ENCODE measurements at places on chromosomes 2 and 18. TPM values are rescaled to one million over a fixed set of nuclear protein-coding genes. Genes with fewer than 3 reads are reported as not detected.

The PLGLB1 gene
- 8.3 TPM for total RNA-seq

GRCh38 chr2:9146646-9147045, 60.0 kb upstream of the ASAP2 start:
- no peak for DNase-seq
- no peaks in the 10 kb centered on the region for H3K4me1 ChIP-seq
- H3K27ac ChIP-seq: no peak overlapping the region
- no peaks in the 10 kb centered on the region for H3K27me3 ChIP-seq

DNA sequence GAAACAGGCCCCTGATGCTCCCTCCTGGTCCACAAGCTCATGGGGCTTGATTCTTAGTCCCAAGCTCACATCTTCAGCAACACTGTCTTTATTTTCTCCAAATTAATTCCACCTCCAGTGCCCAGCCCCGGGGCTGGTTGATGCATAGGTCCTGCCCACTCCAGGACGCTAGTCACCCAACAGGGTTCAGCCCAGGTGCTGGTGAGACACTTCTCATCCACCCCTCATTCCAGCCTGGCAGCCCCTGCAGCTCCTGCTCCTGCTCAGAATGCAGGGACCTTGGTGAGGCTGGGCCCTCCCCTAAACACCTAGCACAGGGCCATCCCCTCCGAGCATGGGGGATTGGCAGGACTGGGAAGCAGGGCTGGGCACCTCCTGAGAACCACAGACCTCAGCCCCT, 25.7 kb downstream of the STEAP3 start:
- H3K36me3 ChIP-seq: no peaks in the 10 kb centered on the region
- H3K27ac ChIP-seq: no peak overlapping the region
- H3K27me3 ChIP-seq: no peaks in the 10 kb centered on the region
- H3K4me1 ChIP-seq: no peaks in the 10 kb centered on the region

The ZRANB3 gene
- 14.9 TPM for total RNA-seq

- no peak for DNase-seq
- no peak overlapping the region for H3K27ac ChIP-seq
- no peaks in the 10 kb centered on the region for H3K4me1 ChIP-seq
- H3K4me3 ChIP-seq: no peak overlapping the region
These were observed 205.6 kb downstream of the TMEM182 start for GRCh38 chr2:102967451-102967850.

The SMYD1 gene
- total RNA-seq: not detected

- no peaks in the 10 kb centered on the region for H3K36me3 ChIP-seq
- no peaks in the 10 kb centered on the region for H3K4me1 ChIP-seq
- no peak overlapping the region for H3K4me3 ChIP-seq
- H3K27me3 ChIP-seq: no peaks in the 10 kb centered on the region
- no peak overlapping the region for H3K27ac ChIP-seq
These were observed 30.6 kb downstream of the ORC4 start for GRCh38 chr2:147989809-147990403.

The GPC1 gene
- total RNA-seq: 23.2 TPM

GRCh38 chr2:120550893-120551446, 184.7 kb upstream of the GLI2 start:
- H3K4me3 ChIP-seq: no peak overlapping the region
- peaks cover 8% of the 10 kb centered on the region for H3K4me1 ChIP-seq
- H3K27me3 ChIP-seq: no peaks in the 10 kb centered on the region

DNA sequence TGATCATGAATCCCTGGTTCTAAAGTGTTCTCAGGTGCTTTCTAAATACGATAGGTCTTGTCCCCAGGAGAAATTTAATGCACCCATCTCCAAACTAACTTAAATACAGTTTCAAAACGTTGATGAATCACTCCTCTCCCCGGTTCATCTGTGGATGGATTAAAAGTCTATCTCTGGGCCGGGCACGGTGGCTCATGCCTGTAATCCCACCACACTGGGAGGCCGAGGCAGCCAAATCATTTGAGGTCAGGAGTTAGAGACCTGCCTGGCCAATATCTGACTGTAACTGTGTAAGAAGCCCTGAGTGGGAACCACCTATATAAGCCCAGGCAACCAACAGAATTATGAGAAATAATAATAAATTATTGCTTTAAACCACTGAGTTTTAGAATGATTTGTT, 78.7 kb downstream of the LONRF2 start:
- peaks cover 3% of the 10 kb centered on the region for H3K4me1 ChIP-seq
- no peak for DNase-seq
- no peaks in the 10 kb centered on the region for H3K36me3 ChIP-seq

The PAIP2B gene
- 9.1 TPM for total RNA-seq

DNA sequence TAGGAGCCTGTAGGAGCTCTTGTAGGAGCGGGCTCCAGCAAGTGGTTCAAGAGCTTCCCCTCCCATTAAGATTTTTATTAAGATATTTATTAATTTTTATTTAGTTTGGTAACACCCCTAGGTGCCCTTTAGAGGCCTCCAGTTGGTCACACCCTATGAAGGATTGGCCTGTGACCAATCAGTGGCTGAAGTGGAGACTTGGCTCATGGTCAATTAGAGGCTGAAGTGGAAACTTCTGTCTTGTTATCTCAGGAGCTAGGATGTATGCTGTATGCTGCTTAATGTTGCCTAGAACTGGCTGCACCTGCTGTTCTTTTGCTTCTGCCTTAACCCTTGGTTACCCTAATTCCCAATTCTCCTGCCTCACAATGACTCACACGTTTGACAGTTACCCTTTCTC, 48.7 kb downstream of the DHRS9 start:
- H3K27ac ChIP-seq: no peak overlapping the region
- H3K4me1 ChIP-seq: no peaks in the 10 kb centered on the region
- no peak overlapping the region for H3K4me3 ChIP-seq
- no peaks in the 10 kb centered on the region for H3K36me3 ChIP-seq
- DNase-seq: no peak

GRCh38 chr18:33716061-33716683, 138.2 kb downstream of the ASXL3 start:
- H3K4me1 ChIP-seq: no peaks in the 10 kb centered on the region
- no peak for DNase-seq
- H3K4me3 ChIP-seq: no peak overlapping the region
- H3K27me3 ChIP-seq: no peaks in the 10 kb centered on the region
- H3K36me3 ChIP-seq: no peaks in the 10 kb centered on the region

DNA sequence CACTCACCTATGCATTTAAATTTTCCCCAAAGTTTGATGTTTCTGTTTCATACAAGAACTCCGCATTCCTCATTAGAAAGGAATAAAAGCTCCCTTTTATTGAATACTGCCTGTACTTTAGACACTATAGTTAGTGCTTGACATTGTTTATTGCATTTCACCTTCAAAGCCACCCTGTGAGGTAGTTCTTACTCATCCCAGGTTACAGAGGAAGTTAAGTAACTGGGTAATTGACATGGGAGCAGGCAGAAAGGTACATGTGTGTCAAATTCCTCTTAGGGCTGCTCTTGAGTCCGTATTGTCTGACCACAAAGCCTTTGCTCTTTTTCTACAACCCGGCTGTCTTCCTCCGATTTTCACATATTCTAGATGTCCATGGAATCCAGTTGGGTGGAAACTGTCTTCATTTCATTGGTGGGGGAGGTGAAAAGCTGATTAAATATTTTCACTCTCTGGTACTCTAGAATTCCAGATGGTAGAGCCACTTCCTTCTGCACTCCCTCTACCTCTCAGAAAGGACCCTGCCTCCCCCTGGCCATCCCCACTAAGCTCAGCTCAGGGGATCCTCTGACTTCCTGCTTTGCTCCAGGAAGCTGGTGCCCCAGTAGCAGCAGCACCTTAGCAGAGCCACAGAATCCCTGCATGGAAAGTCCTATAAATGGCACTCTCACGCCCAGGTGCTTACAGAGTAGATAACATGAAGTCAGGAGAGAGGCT, 319.2 kb downstream of the LRATD1 start:
- H3K36me3 ChIP-seq: no peaks in the 10 kb centered on the region
- no peak overlapping the region for H3K27ac ChIP-seq
- no peak overlapping the region for H3K4me3 ChIP-seq
- no peaks in the 10 kb centered on the region for H3K27me3 ChIP-seq
- H3K4me1 ChIP-seq: no peaks in the 10 kb centered on the region

- no peak for DNase-seq
- no peak overlapping the region for H3K4me3 ChIP-seq
- no peaks in the 10 kb centered on the region for H3K27me3 ChIP-seq
These were observed 359.8 kb upstream of the SALL3 start for GRCh38 chr18:78619854-78620253.

GRCh38 chr2:216151313-216152025, 42.3 kb downstream of the XRCC5 start:
- peaks cover 25% of the 10 kb centered on the region for H3K36me3 ChIP-seq
- no peak overlapping the region for H3K4me3 ChIP-seq
- no peak overlapping the region for H3K27ac ChIP-seq
- DNase-seq: no peak
- no peaks in the 10 kb centered on the region for H3K4me1 ChIP-seq
- H3K27me3 ChIP-seq: no peaks in the 10 kb centered on the region

GRCh38 chr2:15665067-15665942, 73.6 kb downstream of the DDX1 start:
- no peaks in the 10 kb centered on the region for H3K36me3 ChIP-seq
- no peak overlapping the region for H3K4me3 ChIP-seq
- no peaks in the 10 kb centered on the region for H3K4me1 ChIP-seq
- H3K27me3 ChIP-seq: no peaks in the 10 kb centered on the region
- DNase-seq: no peak

The ANKRD30BL gene
- 3.8 TPM for total RNA-seq

The ANTXR1 gene
- 81.0 TPM for total RNA-seq

The TRIM43 gene
- not detected for total RNA-seq

DNA sequence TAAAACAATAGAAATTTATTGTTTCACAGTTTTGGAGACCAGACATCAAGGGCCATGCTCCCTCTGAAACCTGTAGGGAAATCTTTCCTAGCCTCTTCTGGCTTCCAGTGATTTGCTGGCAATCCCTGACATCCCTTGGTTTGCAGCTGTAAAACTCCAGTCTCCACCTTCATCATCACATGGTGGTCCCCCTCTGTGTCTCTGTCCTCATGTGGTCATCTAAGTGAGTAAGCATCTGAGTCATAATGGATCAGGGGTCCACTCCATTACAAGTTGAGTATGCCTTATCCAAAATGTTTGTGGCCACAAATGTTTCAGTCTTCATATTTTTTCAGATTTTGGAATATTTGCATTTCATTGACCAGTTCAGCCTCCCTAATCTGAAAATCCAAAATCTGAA, 5.6 kb upstream of the SGPP2 start:
- H3K27ac ChIP-seq: no peak overlapping the region
- no peaks in the 10 kb centered on the region for H3K36me3 ChIP-seq
- no peak overlapping the region for H3K4me3 ChIP-seq
- H3K4me1 ChIP-seq: peaks cover 5% of the 10 kb centered on the region

DNA sequence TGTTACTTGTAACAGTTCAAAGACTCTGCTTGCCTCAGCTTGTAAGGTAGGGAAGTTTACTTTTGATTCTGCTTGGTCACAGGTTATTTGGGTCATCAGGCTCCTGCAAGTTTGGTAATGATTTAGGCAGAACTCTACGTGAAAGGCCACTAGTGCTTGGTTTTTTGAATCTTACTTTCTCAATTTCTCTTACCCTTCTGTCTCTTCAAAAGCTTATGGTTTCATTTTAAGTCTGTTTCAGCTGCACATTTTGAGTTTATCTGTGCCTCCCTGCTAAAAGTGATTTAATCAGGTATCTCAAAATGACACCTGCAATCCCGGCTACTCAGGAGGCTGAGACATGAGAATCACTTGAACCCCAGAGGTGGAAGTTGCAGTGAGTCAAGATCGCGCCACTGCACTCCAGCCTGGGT, 26.3 kb upstream of the MOCOS start:
- DNase-seq: no peak
- no peak overlapping the region for H3K27ac ChIP-seq
- H3K27me3 ChIP-seq: no peaks in the 10 kb centered on the region
- no peaks in the 10 kb centered on the region for H3K4me1 ChIP-seq

The ANKRD30B gene
- total RNA-seq: not detected

All from lung (tissue), 17 donors.